ENCODE measurements at places on chromosomes 2 and 18.

DNA sequence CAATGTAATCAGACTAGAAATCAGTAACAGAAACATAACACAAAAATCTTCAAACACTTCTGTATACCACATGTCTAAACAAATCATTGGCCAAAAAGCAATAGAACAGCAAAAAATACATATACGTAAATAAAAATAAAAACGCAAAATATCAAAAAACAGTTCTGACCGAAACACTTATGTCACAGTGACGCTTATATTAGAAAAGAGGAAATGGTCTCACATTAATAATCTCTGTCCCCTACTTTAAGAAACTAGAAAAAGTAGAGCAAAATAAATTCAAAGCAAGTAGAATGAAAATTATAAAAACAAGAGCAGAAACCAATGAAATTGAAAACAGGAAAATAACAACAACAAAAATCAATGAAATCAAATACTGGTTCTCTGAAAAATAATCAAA, 41.9 kb downstream of the TMEM131 start:
- no peak for DNase-seq

GRCh38 chr2:224711381-224711780, 4.8 kb downstream of the CCDC195 start:
- DNase-seq, result no peak

DNA sequence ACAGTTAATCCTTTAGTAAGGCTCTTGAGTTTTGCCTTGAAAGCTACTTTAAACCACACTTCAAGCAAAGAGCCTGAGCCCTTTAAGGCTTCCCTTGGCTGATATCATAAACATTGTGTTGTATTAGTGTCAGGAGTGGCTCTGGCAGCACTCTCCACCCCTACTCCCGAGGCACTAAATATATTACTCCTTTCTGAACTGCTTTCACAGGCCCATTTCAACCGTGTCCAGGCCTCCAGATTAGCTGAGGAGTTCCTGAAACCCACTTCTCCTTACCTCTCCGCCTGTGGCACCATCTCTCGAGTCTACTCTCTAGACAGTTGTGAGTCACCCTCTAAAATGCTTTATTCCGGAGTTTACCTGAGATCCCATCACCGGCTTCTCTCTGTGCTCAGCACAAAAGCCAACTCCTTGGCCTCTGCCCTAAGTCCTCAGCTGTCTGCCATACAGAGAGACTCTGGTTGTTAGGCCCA, 14.4 kb upstream of the STON1 start:
- DNase-seq, result no peak

DNA sequence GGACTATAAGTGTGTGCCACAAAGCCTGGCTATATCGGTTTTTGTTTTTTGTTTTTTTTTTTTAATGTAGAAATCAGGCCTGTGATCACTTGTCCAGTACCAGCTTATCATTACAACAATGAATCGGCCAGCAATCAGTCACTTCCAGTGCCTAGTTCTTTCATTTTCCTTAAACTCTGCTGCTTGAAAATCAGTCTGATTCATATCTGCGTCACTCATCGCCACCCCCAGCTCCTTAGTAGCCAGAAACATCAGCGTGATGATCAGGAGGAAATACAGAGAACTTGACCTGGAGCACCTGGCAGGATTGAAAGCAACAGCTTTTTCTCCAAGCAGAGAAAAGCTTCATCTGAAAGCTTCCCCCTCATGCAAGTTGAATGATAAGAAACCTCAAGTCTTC, 75.4 kb downstream of the SPTBN1 start:
- DNase-seq, result no peak

GRCh38 chr2:100965596-100965995, 36.5 kb upstream of the RPL31 start:
- DNase-seq, result no peak

- DNase-seq, result no peak
These were observed 1081.3 kb upstream of the TMEFF2 start for GRCh38 chr2:193276069-193276468.

- DNase-seq, result no peak
These were observed 1.8 kb downstream of the DNAJC10 start for GRCh38 chr2:182717816-182718215.

DNA sequence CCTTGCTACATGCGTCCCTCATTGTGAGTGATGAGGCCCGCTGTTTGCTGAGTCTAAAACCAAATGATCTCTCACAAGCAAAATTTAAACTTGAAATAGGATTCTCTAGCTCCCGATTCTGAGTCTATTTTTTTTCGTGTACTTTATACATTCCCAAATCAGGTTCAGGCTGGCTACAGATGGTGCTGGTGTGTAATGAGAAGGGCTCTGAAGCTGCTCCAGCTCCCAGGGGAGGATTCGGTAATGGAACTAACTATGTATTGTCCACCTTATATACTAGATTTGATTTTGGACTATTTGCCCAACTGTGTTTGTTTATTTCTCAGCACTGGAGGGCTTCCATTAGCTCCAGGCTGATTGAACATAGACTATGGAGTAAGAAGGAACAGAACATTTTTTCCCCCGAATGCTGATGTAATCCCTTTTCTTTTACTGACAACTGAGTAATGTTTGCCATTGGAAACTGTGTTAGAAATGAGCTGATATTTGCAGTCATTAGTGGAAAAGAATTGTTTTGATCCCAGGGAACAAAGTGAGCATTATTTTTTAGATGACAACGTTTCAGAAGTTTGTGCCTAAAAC, 274.0 kb upstream of the FIGN start:
- DNase-seq, result no peak

GRCh38 chr18:21702602-21703001, 2.0 kb downstream of the ABHD3 start:
- no peak for DNase-seq

DNA sequence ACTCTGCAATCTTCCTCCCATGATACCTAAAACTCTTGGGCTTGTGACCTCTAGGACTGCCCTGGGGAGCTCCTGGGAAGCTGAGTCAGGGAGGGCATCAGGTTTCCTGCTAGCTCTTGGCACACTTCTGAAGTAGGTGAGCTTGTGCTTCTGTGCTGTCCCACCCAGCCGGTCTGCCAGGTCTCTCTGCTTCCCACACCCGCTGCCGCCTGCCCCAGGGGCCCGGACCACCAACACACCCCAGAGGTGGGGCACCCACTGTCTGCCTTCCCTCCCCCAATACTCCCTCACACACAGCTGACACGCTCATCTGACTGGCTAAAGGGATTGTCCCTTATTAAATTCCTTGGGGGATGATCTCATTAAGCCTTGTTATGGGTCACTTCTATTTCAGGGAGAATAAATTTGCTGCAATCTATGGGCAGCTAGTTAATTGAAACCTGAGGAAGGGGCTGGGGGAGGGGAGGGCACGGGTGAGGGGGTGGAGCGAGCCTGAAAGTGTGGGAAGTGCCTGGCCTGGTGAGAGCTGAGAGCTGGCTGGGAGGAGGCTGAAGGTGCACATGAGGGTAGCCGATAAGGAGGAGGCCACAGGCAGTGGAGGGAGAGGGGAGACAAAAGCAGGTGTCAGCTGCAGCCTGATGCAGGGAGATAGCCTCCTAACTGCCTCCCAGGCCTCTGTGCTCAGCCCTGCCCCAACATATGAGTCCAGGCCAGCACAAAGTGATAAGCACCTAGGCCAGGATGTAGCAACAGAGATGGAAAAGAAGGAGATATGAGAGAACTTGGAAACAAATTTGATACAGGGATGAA, 48.8 kb downstream of the HAUS1 start:
- DNase-seq, result no peak

- no peak for DNase-seq
These were observed 25.8 kb upstream of the SLC14A2 start for GRCh38 chr18:45589356-45590035.

DNA sequence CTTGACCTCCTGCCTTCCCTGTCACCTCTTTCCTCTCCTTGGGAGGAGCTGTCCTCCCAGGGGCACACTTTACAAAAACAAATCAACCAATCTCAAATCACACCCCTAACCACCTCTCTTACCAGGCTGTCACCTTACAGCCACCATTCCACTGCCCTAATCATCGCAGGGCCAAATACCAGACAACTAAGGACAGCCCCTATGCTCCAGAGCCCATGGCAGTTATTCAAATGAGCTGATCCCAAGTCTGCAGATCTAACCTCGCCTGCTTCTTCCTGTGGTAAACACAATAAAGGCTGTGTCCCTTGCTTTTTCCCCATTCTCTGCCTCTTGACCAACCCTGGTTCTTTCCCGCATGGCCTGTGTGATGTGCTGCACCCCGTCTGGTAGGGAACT, 154.2 kb upstream of the CNTNAP5 start:
- DNase-seq, result no peak

- DNase-seq, result no peak
These were observed 97.9 kb downstream of the SH3BP4 start for GRCh38 chr2:235049719-235050118.

GRCh38 chr2:39871291-39871761, 92.3 kb upstream of the THUMPD2 start:
- DNase-seq, result no peak

- DNase-seq, result peak; percentile 64
These were observed 63.3 kb upstream of the STK17B start for GRCh38 chr2:196234672-196235071.

GRCh38 chr2:224039080-224039769, at the start of gene SERPINE2:
Gene SERPINE2, minus strand, starts transcription at chr2:224039286. Its CDS starts 37,386 bp downstream, at chr2:224001900.
- peak; percentile 67 for DNase-seq

GRCh38 chr2:55102056-55102812, 52.0 kb upstream of the RTN4 start:
- no peak for DNase-seq

- DNase-seq, result no peak
These were observed 107.7 kb downstream of the CBLN2 start for GRCh38 chr18:72436401-72436800.

GRCh38 chr2:168550670-168551069, 94.6 kb downstream of the CERS6 start:
- DNase-seq, result no peak

DNA sequence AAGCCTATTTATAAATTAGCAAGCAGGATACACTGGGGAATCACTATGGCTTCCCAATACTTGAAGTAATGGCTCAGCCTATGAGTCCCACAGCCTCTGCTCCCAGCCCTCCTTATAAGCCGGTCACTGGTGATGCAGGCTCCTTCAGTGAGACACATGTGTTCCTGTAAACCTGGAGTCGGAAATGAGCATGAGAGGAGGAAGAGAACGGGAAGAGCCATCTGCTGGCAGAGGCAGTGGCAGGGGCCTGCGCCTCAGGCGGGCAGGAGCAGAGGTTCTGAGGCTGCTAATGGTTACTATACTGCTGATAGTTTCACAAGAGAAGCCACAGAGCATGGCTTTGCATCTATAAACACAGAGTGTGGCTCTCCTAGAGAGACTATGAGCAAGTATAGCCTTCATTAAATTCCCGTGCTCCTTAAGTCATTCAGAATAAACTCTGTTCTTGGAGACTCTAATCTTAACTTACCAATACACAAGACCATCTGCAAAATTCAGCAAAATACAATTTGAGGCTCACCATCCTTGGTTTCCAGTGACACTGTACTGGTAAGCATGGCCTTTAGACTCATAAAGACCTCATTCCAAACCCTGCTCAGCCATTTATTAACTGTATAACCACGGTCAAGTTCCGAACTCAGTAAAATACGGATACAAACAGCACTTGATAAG, 63.3 kb downstream of the FBXO15 start:
- no peak for DNase-seq

DNA sequence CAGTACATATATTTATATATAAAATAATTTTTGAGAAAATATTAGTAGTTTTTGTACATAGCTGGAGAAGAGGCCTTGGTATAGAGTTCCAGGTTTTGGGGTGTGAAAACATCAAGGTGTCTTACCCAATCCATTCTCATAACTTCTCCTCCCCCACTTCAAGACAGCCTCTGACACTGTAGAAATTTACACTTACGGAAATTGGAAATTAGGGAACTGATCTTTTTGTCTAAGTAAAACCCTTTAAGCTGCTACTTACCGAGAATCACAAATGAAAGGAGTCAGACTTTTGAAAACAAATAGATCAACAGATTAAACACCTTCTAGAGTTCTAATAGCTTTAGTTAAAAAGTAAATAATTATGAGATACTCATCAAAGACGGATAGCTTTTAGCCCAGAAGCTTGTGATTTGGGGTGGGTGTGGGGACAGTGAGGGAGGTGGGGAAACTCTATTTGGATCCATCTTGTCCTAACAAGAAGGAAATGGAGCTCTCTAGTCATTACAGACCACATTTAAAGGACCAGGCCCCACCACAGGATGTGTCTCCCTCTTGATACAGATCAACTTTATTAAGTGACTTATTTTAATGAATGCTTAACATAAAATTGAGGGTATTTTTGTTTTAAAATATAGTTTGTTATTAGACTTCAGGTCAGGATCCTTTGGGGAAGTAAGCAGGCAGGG, 11.1 kb upstream of the FBXO11 start:
- DNase-seq, result no peak

GRCh38 chr2:209424199-209424701, 403 bp downstream of the MAP2 start:
- peak; percentile 5 for DNase-seq

DNA sequence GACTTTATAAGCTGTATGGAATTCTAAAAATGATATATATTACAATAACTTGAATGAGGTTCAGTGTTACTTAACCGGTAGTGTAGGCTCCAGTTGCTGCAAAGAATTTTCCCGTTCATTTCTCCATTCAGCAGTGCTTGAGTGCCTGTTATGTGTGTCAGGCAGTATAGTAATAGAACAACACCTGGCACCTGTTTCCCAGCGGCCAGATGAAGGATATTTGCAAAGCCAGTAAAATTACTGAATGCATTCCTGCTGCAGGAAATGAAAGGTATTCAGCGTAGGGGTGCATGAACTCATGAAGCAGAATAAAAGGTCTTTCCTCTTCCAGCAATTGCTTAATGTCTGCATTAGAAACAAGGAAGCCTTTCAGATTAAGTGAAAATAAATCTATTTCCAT, 18.8 kb downstream of the YPEL5 start:
- no peak for DNase-seq

GRCh38 chr18:3466872-3467271, 16.9 kb downstream of the TGIF1 start:
- DNase-seq, result no peak

- no peak for DNase-seq
These were observed 11.0 kb upstream of the LRRFIP1 start for GRCh38 chr2:237616373-237616733.

- DNase-seq, result no peak
These were observed 43.4 kb upstream of the NEUROD1 start for GRCh38 chr2:181723731-181724130.

- DNase-seq, result no peak
These were observed 18.6 kb downstream of the THADA start for GRCh38 chr2:43576981-43577892.

DNA sequence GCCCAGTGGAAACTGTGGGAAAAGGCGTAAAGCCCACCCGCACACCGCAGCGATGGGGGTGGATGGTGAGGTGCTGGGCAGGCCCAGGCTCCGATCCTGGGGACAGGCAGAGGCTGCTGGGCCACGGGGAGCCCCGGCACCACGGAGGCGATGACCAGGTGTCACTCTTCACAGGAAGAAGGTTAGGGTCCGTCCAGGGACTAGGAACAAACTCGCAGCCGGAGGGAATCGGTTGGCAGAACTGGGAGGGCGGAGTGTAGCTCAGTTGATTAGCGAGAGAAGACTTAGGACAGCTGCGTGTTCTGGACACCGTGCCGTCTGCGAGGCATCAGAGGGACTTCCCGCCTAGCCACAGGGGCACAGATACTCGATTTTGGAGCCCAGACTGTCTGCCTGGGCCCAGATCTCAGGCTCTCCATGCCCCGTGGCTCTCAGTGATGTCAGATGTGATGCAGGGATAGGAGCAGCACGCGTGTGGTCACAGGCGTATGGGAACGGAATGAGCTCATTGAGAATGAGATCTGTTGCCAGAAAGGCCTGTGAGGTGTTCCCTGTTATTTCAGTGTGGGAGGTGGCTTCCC, 16.1 kb upstream of the ALLC start:
- no peak for DNase-seq

All from activated naive CD8-positive, alpha-beta T cell treated with anti-CD3 and anti-CD28 coated beads, Interleukin-2, amount 50 U/mL, for 24 hours (primary cell).